ENCODE measurements at places on chromosomes 6 and 20.

- DNase-seq: no peak
These were observed 77.9 kb upstream of the RALY start for GRCh38 chr20:33915726-33916331.

DNA sequence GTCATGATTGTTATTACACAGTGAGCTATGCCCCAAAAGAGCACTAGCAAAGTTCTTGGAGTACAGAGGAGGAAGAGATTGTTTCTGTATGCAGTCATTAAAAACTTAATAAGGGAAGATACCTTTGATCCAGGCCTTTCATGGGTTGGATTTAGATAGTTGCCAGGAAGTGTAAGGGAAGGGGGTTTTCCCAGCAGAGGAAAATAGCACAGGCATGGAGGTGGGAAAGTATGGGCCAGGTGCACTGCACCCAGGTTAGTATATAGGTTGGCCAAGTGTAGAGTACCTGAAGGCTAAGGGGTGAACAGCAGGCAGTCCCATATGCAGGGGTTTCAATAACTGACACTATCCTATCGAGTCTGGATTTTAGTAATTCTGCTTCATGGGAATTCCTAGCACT lies 101.4 kb downstream of the SOBP start:
- DNase-seq: no peak

DNA sequence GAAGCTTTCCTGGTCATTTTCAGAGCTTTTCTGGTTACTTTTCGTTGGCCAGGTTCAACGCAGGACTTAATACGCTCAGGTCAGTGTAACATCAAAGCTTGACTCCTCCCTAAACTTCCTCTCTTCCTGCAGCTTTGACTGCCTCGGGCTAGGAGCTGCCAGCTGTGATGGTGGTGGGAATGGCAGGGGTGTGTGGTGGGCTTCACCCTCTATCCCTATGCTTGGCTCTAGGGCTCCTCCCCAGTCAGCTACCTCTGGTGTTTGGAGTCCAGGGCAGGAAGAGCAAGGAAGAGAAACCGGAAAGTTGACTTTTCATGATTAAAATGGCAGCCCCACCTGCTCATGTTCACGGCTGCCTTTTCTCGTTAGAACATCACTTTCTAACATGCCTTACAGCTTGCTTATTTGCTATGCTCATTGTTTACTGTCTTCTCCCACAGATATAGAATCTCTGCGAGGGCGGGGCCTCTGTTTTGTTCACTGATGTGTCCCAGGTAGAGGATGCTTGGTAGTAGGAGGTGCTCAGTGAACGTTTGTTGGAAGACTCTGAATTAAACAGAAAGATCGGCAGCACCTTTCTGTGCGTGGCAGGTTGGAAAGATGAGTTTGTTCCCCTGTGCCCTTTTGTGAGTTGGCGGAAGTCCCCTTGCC lies 16.1 kb upstream of the PPP1R14C start:
- no peak for DNase-seq

GRCh38 chr20:41369673-41370072 lies 3.1 kb upstream of the EMILIN3 start:
- no peak for DNase-seq

GRCh38 chr6:47161176-47161687 lies 119.1 kb upstream of the ADGRF1 start:
- no peak for DNase-seq

DNA sequence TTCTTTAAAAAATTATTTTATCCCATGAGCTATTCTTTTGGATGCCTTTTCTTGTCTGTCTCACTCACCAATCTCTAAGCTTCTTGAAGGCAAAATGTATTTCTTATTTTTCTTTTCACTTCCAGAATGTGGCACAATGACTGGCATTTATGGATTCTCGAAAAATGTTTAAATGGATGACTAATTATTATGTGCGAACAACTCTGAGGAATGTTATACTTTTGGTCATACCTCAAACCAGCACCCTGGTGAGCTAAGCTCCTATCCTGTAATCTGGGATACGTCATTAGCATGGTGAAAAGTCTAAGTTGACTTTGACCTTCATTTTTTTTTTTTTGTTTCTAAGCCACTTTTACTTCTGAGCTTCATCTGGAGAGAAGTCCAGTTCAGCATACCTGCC lies 214.0 kb upstream of the CEP162 start:
- DNase-seq: no peak

- peak; percentile 47 for DNase-seq
These were observed 306.2 kb downstream of the TAF4 start for GRCh38 chr20:61759286-61760065.

DNA sequence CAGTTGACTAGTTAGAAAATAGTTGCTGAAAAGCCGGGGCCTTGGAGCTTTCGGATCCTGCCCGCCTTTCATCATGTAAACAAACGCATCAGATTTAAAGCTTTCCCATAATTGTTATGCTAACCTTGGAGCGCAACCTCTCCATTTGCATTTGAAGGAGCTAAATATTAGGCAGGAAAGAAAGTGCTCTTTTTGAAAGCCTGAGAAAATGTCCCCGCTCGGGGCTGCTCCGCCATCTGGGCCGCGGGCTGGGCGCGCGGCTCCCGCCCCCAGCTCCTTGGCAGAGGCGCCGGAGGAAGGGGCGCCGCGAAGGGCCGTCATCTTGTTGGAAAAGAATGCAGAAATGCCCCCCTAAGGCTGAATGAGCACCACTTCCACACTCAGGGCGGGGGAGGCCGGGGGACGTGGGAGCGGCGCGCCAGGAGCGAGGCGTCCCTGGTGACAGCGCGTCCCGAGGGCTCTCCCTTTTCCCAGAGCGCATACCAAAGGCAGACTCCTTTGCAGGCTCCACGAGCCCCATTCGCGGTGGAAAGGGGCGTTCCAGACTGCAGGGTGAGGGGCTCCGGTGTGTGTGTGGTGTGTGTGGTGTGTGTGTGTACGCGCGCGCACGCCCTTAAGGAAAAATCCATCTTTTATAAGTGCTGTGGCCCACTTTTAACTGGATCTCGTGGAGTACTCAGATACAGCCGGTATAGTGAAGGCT lies 145.6 kb upstream of the ID4 start:
- DNase-seq: no peak

DNA sequence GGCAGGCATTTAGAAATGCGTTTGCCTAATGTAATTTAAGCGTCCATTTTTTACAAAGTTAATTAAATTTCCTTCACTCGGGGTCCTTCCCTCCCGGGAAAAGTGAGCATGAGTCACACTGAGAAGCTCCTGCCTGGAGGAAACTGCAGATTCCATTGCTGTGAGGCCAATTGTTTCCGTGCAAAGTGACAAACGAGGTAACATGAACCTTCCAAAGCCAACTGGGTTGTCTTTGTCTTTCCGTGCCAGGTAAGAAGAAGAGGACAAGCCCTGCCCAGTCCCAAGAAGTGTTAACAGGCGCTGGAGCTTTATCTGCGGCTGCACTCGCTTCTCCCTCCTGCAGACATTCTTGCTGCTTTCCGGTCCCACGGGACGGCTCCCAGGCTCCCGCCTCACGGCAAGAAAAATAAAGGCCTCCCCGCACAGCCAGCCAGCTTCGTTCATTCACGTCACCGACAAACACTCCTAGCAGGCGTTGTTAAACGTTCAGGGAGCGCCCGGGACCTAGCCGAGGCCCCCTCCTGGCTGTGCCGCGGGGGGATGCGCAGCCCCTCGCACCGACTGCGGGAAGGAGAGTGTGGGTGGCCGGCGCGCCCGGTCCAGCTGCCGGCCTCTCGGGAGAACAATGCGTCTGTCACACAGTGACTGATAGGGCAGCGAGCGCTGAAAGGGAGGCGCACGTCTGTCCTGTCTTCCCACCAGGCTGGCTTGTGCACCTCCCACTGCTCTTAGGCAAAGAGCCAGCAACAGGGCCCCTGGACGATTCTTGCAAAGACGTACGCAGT lies 61.5 kb upstream of the HDDC2 start:
- peak; percentile 82 for DNase-seq

DNA sequence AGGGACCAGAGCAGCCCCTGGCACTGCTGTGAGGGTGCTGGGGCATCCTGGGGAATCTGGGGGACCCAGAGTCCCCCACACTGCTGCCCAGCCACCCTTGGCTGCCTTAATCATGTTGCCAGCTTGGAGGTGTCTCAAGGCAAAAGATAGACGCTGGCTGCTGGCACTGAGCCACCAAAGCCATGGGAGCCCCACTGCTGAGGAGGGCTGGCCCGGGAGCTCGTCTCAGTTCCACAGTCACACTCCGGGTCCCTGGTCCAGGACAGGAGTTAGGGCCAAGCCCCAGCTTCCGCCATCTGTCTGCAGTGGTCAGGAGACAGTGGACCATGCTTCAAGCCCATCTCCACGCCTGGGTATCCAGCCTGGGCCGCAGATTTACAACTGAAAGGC lies 41.0 kb upstream of the HMGA1 start:
- no peak for DNase-seq

GRCh38 chr6:156862711-156863110 lies 85.5 kb downstream of the ARID1B start:
- DNase-seq: no peak

GRCh38 chr6:124069230-124069950 lies 265.7 kb downstream of the NKAIN2 start:
- DNase-seq: no peak

DNA sequence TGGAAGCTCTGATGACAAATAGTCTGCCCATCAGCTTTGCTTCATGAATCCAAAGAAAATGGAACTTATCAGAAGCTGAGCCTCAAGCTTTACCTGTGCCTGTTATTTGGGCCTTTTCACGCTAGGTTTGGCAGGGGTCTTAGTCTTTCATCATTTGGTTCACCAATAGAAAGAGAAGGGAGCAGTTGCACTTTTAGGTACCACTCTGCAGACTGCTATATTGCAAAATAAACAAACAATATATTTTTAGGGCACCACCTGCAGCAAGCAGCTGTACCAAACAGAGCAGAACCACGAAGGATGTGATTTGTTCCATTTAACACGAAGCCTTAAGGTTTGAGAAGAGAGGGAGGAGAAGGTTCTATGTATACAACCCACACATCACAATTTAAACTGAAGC lies 291.4 kb upstream of the RNF217 start:
- DNase-seq: no peak

GRCh38 chr6:167700199-167700598 lies 126.5 kb upstream of the AFDN start:
- DNase-seq: no peak

GRCh38 chr6:82056567-82056966 lies 191.0 kb downstream of the IBTK start:
- DNase-seq: no peak

DNA sequence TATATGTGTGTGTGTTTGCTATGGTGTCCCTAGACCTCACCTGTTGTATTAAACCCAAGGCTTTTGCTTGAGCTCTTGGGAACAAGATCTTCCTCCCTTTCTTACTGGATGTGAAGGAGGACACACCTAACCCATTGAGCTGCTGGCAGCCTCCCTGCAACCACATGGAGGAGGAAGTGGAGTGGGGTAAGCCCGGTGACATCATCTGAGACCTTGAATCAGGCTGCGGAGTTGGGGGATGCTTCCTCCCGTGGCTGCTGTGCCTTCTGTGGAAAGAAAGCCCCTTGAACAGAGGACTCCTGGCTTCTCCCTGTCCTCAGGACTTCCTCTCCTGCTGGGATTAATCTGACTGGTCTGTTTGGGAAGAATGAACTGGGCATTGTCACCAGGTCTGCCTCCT lies 3.3 kb downstream of the CST11 start:
- no peak for DNase-seq

DNA sequence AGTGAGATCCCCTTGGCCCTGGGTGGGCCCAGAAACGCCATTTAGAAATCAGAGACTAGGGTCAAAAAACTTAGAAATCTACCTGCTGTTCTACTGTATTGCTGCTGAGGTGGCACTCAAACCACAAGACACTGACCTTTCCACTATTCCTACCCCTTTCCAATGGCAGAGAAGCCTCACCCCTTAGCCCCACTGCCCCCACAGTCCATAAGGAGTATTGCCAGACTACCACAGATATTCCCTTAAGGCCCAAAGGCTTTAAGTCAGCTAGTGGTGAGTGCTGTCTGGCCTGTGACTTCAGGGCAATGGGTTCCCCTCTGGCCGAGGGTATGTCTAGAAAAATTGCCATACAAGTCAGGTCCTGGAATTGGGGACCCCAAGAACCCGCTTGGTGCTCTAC lies 656.1 kb downstream of the COL12A1 start:
- DNase-seq: no peak

DNA sequence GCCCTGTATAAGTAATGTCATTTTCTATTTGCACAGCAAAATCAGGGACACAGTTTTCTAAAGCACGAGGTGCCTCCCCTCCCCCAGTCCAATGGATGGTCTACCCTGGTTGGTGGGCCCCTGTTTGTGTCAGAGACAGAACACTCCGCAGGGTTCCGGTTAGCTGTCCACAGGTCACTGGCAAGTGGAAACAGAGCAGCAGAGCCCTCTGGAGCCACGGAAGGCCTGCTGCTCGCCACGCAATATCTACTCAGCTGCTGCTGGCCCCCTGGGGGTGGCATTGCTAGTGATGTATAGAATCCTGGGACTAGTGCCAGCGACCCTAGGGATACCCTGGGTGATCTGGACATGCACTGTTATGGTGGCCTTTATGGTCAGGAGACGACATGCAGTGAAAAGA lies 50.4 kb downstream of the RIN2 start:
- no peak for DNase-seq

DNA sequence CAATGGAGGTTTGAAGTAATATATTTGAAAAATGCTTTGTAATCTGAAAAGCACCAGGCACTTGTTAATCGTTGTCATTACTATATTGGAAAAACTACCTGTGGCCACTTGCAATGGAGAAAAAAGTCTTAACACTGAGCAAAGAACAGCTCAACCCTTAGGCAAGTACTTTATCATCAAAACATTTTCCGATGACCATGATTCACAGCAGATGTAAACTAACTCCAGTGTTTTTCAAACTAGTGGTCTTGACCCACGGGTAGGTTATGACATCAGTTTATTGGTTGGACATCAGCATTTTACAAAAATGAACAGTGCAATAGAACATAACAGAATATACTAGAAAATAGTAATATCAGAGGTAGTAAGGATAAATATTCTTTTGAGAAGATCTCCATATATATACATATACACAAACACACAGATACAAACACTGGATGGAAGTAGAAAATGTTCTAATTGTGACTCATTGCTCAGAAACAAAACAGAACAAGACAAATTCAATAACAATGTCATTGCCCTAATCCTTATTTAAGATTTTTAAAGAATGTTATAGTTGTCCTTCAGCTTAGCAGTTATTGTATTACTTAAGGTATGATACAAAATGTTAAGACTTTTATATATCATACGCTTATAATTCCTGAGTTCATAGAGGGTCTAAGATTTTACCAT lies 123.0 kb downstream of the PLCB1 start:
- DNase-seq: no peak

- DNase-seq: no peak
These were observed 47.1 kb downstream of the SCAND1 start for GRCh38 chr20:35907017-35907701.

DNA sequence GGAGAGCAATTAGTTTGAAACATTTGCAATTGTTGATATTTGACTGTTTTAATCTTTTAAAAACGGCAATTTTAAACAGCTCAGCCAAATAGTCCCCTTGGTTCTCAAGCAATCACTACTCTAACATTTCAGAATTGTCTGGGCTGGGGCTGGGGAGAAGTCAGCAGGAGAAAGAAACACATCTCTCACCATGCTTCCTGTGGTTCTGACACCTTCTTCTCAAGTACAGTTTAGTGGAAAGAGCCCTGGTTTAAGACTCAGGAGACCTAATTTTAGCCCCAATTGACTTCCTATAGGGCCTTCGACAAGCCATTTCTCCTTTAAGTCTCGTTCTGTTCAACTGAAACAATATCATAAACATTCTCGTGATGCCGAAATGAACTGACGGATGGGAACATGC lies 168.4 kb upstream of the CDYL start:
- DNase-seq: no peak

GRCh38 chr6:11412616-11413015 lies 124.9 kb upstream of the TMEM170B start:
- DNase-seq: no peak

All from suprapubic skin (tissue), 4 donors.